ENCODE measurements at places on chromosomes 6 and 20. TPM values are rescaled to one million over a fixed set of nuclear protein-coding genes. Genes with fewer than 3 reads are reported as not detected.
A peak's percentile ranks its signal among the peaks of the same experiment; 100 is the strongest.

The HSPA12B gene
- not detected for total RNA-seq

- no peak for DNase-seq
Measured at GRCh38 chr6:45461486-45461885, 83.8 kb upstream of the SUPT3H start.

The LPIN3 gene
- 2.4 TPM for total RNA-seq

The NRN1 gene
- not detected for total RNA-seq

- DNase-seq = no peak
Measured at GRCh38 chr20:5153612-5154542, 27.1 kb downstream of the CDS2 start.

- DNase-seq = no peak
Measured at GRCh38 chr20:6599876-6600735, 167.4 kb upstream of the BMP2 start.

DNA sequence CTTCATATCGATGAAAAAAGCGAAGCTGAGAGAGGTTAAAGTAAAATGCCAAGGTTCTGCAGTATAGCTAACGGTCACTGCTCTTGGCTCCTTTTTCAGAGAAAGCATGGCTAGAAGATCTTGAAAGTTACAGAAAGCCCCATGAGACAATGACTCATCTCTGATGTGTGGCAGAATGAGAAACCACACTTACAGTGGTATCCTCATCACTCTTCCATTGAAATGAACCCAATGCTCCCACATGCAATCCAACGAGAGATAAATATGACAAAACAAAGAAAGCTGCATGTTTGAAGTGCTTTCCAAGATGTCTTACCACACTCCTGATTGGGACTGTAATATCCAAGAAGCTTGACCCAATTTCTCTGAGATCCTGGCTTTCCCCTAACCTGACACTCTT lies 694.9 kb downstream of the PRKN start:
- no peak for DNase-seq

DNA sequence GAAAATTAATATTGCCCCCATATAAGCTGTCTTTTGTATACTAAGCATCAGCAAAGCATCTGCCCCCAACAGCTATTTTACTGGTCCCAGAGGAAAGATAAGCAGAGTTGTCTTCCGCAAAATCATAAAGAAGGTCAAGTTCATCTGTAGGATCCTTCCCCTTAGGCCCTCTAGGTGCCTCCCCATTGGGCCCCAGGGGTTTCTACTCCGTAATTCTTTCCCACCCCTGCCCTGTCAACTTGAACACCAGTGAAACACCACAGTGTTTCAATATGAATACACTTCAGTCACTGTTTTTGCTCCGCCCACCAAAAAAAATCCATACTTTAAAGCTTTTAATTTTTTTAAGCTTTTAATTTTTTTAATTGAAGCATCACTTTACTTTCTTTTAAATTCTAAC lies 159.2 kb downstream of the ATXN1 start:
- no peak for DNase-seq

GRCh38 chr6:150651808-150652470 lies 52.3 kb downstream of the PLEKHG1 start:
- no peak for DNase-seq

- peak; percentile 71 for DNase-seq
Measured at GRCh38 chr6:166760288-166760687, 133.2 kb upstream of the RPS6KA2 start.

DNA sequence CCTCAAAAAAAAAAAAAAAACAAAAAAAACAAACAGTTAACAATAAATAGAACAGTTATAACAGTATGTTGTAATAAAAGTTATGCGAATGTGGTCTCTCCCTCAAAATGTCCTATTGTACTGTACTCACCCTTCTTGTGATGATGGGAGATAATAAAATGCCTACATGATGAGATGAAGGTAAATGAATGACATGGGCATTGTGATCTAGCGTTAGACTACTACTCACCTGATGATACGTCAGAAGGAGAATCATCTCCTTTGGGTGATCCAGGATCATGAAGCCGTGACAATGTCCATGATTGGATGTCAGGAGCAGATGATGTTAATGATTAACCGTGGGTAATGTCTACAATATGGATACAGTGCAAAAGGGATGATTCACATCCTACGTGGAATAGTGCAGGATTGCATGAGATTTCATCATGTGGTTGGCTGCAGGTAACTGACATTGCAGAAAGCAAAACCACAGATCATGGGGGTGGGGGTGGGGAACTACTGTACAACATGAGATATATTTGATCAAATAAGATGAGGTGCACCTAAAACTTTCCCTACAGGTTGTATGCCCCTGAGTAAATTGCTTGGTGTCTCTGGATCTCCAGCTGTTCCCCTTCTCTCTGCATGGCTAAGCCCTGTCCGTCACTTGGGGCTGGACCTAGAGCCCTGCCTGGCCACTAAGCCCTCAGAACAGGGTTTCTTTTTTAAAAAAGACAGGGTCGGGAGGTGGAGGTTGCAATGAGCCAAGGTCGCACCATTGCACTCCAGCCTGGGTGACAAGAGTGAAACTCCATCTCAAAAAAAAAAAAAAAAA lies 6.2 kb upstream of the RBCK1 start:
- DNase-seq = no peak

DNA sequence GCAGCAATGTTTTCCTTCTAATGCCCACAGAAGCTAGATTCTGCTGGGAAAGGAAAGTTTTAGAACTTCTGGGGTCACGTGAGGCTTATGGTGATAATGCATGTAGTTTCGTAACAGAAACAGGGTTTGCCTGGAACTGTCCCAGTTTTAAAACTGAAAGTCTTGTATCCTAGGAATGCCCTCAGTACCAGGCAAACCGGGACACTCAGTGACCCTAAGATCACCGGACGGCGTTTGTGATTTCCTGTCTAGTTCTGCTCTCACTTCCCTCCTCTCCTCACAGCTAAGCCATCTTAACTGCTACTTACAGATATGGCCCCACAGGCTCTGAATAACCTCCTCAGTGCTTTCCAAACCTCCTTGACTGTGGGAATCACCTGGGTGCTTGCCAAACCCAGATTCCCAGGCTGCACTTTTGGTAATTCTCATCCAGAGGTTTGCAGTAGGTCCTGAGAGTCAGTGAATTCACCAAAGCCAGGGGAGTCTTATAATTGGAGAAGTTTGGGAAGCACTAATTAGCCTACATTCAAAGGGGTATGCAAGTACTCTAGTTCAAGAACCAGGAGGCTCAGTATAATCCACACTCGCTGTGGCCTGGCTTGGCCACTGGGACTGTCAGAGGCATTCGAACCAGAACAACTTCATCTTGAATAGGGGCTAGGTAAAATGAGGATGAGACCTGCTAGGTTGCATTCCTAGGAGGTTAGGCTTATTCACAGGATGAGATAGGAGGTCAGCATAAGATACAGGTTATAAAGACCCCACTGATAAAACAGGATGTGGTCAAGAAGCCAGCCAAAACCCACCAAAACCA lies 231.6 kb upstream of the MYLIP start:
- no peak for DNase-seq

- no peak for DNase-seq
Measured at GRCh38 chr6:23228439-23229024, 659.2 kb downstream of the HDGFL1 start.

The EDN3 gene
- total RNA-seq = 1.0 TPM

DNA sequence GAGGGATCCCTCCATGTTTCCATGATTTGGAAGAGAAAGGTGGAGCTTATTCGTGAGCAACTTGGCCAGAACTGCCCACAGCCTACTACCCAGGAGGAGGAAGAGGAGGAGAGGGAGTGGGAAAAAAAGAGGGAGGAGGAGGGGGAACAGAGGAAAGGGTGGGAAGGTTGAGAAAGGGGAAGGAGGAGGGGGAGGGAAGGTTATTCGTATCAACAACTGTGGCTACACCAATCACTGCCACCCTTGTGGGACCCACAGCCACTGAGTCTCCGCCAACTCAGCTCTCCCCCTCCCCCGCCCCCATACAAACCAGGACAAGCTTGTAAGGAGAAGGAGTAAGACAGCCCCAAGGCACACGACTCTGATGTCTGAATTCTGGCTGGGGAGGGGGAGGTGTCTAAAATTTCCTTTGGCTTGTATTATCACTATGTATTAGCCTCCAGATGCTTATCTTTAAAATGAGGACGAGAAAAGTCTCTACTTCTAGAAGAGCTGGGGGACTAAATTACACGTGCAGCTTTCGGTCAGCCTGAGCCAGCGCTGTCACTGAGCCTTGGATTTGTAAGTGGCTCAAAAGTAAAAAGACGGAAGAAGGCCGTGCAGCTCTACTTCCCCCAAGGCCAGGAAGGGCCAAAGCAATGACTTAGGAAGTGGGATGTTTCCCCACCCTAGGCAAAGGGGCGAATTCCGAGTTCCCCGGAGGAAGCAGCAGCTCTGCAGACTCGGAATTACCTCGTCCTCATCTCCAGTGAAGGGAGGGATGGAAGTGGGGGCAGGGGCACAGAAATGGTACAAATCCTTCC lies 1.0 kb downstream of the FKBP1A start:
- no peak for DNase-seq

DNA sequence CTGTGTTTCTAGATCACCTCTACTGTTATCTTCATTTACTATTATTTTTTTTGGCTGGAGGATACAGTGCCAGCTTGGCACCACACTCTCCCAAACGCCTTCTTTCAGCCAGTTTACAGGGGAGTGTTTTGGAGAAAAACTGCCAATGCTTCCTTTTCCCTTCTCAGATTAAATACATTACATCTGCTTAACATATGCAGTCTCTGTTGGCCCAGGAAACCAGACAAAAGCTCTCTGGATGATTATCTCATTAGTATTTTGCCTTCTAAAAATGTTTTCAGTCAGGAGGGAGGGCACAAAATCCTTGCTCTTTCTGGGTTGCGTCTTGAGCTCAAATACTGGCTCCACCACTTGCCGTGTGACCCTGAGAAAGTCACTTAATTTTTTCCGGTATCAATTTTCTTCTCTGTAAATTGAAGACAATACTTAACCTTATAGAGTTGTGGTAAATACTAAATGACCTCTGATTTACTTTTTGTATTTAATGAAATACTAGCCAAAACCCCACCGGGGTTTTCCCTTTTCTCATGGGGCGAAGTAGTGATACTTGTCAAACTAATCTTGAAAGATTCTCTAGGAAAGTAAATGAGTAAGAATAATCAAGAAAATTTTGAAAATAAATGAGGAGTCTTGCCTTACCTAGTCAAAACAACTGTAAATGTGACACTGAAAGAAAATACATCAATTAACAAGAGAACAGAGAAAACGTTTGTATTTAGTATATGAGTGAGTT lies 146.2 kb downstream of the MMS22L start:
- DNase-seq = no peak

The WFDC5 gene
- not detected for total RNA-seq

The MAFB gene
- total RNA-seq = 3.3 TPM

- no peak for DNase-seq
Measured at GRCh38 chr6:40187535-40188144, 253.4 kb upstream of the MOCS1 start.

The SPATA25 gene
- 0.49 TPM for total RNA-seq

- DNase-seq = no peak
Measured at GRCh38 chr6:110653381-110653780, 161.9 kb downstream of the CDK19 start.

The RPL10A gene
- total RNA-seq = 2,453 TPM

DNA sequence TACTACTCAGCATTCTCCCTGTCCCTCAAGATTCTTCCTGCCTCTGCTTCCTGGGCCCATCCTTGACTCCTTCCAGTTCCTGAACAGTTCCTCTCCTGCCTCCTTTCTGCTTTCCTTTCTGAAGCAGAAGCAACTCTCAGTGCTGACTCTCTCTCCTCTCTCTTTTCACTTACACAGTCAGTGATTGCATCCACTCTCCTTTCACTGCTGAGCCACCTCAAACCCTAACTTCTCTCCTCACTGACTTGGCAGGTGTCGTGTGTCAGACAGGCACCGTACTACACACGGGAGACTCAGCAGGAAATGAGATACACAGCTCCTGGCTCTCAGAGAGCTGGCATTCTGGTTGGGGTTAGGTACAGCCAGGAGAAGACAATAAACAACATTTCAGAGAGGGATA lies 5.6 kb downstream of the ABHD16A start:
- no peak for DNase-seq

DNA sequence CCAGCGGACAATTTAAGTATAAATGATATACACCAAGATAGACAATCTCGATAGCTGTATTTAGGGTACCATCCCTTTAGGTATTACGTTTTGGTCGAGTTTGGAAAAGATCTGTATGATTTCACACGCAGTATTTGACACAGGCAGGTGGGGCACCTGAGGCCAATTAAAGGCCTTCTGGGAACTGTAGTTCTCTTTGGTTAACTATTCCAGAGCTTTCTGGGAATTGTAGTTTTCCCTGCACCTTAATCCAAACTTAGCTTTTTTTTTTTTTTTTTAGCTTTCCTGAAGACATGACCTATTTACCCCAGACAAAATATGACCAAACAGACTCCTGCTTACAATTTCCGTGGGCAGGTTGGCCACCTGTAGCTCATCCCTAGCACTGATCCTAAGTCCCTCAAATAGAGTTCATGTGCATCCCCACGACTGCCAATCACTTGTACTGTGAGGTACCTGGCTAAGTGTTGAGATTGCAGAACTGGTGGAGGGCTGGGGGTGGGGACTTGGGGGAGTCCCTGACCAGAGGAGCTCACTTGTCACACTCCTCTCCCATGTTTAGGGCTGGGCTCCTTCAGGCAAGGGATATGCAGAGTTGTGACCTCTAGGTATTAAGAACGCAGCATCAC lies 999 bp upstream of the EHMT2 start:
- DNase-seq = peak; percentile 40

GRCh38 chr20:60491051-60491581 lies 532.9 kb downstream of the CDH26 start:
- no peak for DNase-seq

- no peak for DNase-seq
Measured at GRCh38 chr20:20737158-20737557, 24.7 kb upstream of the RALGAPA2 start.

DNA sequence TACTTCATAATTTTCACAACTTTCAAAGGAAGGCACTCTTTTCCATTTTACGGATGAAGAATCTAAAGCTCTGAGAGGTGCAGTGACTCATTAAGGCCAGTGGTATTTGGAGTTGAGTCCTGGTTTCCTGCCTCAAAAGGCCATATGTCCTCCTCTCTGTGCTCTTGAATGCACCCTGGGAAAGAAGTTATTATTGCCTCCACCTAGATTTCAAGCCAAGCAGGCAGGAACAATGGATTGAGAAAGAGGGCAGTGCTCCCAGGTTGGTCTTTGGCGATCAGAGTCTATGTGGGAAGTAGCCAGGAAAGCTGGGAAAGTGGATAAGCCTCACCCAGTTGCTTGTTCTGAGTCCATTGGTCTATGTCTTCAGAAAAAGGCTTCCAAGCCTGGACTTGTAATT lies 165.0 kb downstream of the MAFB start:
- no peak for DNase-seq

The HTR1B gene
- total RNA-seq = not detected

DNA sequence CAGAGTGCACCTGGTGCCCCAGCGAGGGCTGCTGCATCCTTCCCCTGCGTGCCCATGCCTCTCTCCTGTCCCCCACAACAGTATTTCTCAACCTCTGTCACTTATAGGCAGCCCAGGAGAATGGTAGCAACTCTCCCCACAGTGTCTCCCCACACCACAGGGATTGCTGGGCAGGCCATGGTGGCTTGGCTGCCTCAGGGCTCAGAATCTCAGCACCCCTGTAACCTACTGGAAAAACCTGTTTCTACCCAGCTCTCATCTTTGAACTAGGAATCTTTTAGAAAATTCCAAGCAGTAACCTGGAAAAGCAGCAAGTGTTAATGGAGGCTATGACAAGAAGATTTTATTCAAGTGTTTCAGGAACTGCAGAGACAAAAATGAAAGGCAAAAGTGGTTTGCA lies 38.0 kb downstream of the CD164 start:
- no peak for DNase-seq

The OOEP gene
- 0.38 TPM for total RNA-seq
